ENCODE measurements at places on chromosomes 12 and 14.
A peak's percentile ranks its signal among the peaks of the same experiment; 100 is the strongest.

DNA sequence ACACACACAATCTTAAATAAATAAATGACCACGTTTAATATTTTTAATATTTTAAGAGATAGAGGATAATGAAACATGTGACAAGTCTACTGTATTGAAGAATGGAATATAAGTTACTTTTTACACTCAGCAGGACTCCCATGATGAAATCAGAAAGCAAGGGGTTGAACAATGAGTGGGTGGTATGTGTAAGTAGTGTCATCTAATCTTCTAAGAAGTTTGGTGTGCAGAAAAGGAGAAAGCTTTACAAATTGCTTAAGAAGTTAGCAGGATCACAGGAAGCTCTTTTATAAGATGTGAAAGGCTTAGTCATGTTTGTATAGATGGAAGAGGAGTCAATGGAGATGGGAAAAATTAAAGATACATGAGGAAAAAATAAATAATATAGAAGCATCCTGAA is 47.8 kb downstream of the SLC15A5 start:
- DNase-seq, result no peak

GRCh38 chr14:29354486-29354885 is 573.2 kb downstream of the PRKD1 start:
- no peak for DNase-seq

- no peak for DNase-seq
Measured at GRCh38 chr12:79895071-79895470, 39.8 kb downstream of the PPP1R12A start.

GRCh38 chr12:14213542-14213941 is 151.9 kb upstream of the ATF7IP start:
- DNase-seq, result no peak

GRCh38 chr12:53005986-53006809 is at the start of gene EIF4B:
EIF4B (plus strand) TSS chr12:53006456; CDS start chr12:53006484, 28 bp downstream.
- peak; percentile 99 for DNase-seq

DNA sequence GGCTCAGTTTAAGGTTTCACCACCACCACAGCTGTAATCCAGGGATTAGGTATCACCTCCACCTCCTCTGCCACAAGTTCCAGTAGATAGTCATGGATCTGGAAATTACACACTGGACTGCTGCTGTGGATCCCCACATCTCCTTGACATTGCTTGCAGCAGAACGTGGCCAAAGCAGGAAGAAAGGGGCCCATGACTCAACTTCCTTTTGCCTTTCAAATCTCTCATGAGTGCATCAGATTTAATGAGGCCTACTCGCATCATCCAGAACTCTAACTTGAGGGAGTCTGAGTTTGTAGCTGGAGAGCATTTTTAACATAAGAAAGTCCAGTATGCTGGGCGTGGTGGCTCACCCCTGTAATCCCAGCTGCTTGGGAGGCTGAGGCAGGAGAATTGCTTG is 29.2 kb upstream of the TMED10 start:
- no peak for DNase-seq

GRCh38 chr12:55469291-55469690 is 647 bp downstream of the OR6C70 start:
- no peak for DNase-seq

DNA sequence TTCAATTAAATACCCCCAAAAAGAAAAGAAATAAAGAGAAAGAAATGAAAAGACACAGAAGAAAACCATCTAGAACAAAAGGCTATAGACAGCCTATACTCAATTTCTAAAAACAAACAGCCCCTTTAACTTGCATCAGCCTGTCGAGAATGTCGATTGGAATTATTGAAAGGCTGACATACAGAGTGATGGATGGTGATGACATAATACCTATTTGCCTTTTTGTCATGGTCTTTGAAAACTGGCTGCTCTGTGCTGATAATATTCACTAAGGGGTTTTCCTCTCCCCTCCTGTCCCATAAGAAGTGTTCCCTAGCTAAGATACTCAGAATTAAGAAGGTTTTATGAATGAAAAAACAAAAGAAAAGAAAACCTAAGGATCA is 393.7 kb downstream of the SOX5 start:
- no peak for DNase-seq

GRCh38 chr12:13198876-13199275 is 2.4 kb downstream of the EMP1 start:
- no peak for DNase-seq

DNA sequence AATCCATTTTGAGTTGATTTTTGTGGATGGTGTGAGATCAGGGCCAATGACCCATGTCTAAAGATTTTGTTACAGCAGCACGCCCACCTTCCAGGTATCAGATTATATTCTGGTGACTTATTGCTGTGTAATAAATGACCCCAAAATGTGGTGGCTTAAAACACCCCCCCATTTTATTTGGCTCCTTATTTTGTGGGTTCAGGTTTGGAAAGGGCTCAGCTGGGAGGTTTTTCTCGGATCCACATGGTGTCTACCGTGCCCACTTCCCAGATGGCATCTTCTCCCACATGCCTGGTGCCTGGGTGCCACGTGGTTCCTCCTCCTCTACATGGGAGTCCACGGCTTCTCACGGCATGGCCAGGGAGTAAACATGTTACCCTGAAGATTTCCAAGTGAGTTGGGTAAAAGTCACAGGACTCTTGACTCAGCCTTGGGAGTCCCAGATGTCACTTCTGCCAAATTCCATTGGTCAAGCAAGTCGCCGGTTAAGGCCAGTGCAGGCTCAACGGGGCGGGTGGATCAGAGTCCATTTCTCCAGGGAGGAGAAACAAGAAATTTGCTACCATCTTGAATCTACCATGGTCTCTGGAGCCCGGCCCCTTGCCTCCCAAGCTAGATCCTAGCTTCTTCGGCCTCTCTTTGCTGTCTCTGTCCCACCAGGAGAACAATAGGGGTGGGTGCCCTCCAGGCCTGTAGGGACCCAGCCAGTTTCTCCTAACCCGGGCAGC is 214.3 kb downstream of the KIF26A start:
- no peak for DNase-seq

DNA sequence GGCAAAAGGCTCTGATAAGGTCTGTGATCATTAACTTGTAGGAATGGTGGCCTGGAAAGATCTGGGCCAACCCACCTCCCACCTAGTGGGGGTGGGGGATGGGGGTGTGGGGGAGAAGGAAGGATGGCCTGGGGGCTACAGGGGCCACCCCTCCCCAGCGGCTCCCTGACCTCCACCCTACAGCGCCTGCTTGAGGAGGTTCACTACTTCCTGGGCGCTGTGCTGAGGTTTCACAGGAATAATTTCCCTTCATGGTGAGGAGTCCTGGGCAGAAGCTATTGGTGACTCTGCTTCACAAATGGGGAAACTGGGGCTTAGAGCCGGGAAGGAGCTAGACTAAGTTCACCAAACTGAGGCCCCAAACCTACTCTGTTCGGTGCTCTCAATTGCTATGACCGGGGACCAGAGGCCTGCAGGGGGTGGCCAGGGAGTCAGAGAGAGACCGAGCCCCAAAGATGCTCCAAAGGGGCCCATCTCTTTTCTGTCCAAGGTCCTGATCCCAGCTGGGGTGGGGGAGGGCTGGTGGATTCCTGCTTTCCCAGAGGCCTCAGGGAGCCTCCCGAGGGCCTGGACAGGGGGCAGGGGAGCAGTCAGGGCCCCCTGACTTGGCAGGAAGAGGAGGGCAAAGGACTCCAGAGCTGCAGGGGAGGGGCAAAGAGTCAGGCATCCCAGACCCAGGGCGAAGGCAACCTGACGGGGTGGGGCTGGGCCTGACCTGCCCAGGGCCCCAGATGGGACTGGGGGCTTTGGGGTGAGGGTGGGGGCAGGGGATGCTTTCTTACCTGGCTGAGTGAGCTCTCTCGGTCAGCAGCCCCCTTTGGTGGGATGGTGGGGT is 1.7 kb downstream of the HNF1A start:
- no peak for DNase-seq

- no peak for DNase-seq
Measured at GRCh38 chr14:58078068-58078467, 73.9 kb downstream of the ARMH4 start.

Data from activated CD4-positive, CD25-positive, alpha-beta regulatory T cell treated with anti-CD3 and anti-CD28 coated beads, Interleukin-2, amount 50 U/mL, for 72 hours (primary cell).